ENCODE measurements at places on chromosomes 11 and 22.
A peak's percentile ranks its signal among the peaks of the same experiment; 100 is the strongest.

- DNase-seq: peak; percentile 26
Measured at GRCh38 chr11:119619665-119620064, 109.3 kb downstream of the NECTIN1 start.

GRCh38 chr11:98099371-98099770 is 921.4 kb upstream of the CNTN5 start:
- no peak for DNase-seq

- DNase-seq: no peak
Measured at GRCh38 chr11:125061281-125061680, 1.8 kb upstream of the SLC37A2 start.

DNA sequence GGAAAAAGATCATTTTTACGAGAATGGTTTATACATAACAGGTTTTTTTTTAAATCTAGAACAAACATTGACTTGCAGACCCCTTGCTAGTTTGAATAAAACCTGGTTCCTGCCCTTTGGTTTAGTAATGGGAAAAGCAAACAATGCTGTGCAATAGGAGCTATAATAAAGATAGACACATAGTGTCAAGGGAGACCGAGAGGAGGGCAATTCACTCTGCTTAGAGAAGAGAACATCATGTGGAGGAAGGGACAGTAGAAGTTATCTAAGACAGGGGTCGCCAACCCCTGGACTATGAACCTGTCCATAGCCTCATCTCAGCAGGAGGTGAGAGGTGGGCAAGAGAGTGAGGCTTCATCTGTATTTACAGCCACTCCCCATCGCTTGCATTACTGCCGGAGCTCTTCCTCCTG is 7.0 kb upstream of the RDX start:
- no peak for DNase-seq

GRCh38 chr11:86234831-86235461 is 9.6 kb upstream of the EED start:
- DNase-seq: no peak

- no peak for DNase-seq
Measured at GRCh38 chr22:46976143-46976542, 213.7 kb downstream of the TBC1D22A start.

- DNase-seq: no peak
Measured at GRCh38 chr22:30868663-30869385, 99.8 kb downstream of the MORC2 start.

DNA sequence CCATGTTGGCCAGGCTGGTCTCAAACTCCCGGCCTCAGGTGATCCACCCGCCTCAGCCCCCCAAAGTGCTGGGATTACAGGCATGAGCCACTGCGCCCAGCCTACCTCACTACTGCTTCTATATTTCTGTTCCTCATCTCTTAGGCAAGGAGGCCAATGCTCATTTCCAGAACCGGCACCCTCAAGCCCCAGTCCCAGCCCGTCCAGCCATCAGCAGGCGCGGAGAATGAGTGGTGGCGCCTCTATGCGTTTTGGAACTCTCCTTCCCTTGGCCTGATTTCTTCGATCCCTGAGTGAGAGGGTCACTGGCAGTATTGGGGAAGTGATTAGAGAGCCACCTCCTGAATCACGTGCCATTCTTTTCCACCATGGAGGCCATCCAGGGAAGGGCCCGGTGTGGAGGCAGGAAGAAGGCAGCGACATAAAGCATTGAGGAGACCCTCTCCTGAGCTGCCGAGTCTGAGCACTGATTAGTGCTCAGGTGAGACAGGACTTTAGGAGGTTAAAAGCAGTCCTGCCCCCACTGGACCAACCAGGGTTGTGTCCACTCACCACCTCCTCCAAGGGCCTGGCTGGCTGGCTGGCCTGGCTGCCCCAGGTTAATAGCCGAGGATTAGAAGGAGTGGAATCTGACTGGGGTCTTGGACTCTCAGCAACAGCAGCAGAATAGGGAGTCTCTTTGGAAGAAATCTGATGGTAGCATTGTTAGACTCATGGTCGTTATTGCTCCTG is 8.7 kb downstream of the GRIK4 start:
- DNase-seq: no peak

DNA sequence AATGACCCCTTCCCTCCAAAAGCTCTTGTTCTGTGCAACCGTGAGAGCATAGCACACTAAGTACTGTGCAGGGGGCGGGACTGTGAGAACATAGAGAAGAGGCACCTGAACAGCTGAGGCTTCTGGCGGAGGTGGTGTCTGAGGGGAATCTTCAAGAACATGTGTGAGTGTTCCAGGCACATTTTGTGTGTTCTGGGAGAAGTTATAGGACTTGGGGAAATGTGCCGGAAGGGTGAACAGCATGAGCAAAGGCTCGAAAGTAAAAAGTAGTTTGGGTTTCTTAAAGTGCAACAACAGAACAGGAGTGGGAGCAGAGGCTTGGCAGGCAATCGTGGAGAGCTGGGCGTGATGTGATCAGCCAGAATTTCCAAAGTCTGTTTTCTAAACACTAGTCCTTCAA is 12.4 kb upstream of the SYN3 start:
- no peak for DNase-seq

GRCh38 chr11:44764583-44764982 is 37.8 kb downstream of the TSPAN18 start:
- no peak for DNase-seq

DNA sequence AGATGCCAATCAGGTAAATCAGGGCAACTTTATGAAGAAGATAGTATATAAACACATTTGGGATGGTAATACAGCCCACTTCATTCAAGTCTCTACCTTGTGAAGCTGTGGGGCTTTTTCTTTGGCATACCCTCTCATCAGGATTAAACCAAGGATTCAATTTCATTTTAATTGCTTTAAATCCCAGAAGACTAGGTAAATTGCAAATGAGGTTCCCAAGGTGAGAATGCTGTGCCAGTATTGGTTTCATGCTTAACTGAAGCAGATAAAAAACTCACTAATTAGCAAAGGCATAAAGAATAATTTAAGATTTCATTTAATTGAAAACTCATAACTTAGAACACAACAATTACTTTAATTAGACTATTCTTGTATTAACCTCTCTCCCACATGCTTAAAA is 1218.1 kb downstream of the FAM181B start:
- no peak for DNase-seq

GRCh38 chr11:88194990-88195389 is 19.7 kb upstream of the RAB38 start:
- DNase-seq: no peak

DNA sequence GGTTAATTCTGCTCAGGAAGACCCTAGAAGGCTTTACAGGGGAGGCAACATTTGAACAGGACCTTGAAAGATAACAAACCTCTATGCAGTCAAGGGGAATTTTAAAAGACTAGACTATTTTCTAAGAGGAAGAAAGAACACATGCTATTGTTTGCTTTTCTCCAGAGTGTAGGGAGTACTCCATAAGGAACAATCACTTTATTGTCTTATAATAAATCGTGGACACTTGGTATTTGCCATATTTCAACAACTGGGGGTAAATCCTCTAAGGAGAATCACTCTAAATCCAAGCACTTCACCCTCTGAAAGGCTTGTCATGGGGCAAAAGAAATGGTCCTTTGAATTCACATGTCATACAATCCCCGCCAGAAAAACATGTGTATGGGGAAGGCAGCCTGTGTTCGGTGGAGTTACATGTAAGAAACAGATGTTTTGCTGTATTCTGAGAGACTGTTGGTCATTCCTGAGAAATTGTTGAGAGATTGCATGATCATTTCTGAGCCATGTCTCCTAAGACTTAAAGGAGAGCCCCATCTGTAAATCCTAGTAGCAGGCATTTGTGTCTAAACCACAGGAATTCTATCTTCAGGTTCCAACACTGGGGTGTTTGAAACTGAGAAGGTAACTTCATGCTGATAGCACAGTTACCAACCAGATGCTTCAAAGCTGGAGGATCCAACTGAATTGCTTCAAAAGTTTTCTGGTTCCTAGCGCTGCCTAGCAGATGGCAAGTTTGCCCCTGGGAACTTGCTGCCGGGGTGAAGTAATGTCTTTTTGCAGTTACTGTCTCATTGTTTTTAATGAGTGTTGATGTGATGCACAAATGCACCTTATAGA is 66.8 kb downstream of the FZD4 start:
- peak; percentile 43 for DNase-seq

- no peak for DNase-seq
Measured at GRCh38 chr11:121881806-121882205, 234.2 kb downstream of the BLID start.
